ENCODE measurements at places on chromosomes 16 and 17.

GRCh38 chr17:62321451-62321850 is 58.9 kb upstream of the EFCAB3 start:
- DNase-seq, result peak; percentile 25

DNA sequence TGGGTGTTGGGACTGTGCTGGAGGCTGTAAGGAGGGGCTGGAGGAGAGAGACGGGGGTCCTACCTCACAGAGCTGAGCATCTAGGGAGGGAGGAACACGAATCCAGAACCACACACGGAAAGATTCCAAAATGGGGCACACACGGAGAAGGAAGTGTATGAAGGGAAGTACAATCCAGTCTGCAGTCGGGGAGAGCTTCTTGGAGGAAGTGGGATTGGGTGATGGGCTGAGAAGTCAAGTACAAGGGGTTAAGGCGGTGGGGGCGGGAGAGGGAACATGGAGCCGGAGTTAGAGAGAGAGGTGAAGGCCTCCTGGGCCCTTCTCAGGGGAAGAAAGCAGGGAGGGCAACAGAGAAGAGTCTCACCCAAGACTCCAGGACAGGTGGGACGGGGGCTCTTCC is 107.5 kb upstream of the CREBBP start:
- DNase-seq, result no peak

- DNase-seq, result no peak
Measured at GRCh38 chr17:27810211-27810901, 10.0 kb upstream of the NOS2 start.

DNA sequence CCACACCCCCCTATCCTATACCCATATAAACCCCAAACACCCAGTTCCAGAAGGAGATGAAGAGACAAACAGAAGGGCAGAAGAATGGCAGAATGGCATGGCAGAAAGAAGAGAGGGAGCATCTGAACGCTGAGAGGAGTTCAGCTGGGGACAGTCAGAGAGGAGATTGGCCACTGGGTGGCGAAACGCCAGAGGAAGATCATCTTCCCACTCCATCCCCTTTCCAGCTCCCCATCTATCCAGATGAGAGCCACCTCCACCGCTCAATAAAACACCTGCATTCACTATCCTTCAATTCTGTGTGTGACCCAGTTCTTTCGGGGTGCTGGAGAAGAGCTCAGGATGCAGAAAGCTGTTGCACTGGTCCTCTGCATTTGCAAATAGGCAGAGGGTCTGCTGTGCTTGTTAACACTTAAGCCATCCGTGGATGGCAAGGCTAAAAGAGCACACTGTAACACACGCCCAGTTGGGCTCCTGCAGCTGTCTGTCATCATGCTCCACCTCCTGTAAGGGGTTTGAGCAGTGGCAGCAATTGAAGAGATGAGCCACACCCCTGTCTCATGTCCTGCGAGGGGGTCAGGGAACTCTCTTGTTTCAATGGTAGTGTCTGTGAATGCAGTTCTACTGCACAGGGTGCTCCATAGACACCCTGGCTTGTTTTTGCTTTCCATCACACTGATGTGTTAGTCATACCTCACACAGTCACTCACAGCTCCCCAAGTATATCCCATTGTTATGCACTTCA is 1034.8 kb upstream of the RBFOX1 start:
- DNase-seq, result no peak

DNA sequence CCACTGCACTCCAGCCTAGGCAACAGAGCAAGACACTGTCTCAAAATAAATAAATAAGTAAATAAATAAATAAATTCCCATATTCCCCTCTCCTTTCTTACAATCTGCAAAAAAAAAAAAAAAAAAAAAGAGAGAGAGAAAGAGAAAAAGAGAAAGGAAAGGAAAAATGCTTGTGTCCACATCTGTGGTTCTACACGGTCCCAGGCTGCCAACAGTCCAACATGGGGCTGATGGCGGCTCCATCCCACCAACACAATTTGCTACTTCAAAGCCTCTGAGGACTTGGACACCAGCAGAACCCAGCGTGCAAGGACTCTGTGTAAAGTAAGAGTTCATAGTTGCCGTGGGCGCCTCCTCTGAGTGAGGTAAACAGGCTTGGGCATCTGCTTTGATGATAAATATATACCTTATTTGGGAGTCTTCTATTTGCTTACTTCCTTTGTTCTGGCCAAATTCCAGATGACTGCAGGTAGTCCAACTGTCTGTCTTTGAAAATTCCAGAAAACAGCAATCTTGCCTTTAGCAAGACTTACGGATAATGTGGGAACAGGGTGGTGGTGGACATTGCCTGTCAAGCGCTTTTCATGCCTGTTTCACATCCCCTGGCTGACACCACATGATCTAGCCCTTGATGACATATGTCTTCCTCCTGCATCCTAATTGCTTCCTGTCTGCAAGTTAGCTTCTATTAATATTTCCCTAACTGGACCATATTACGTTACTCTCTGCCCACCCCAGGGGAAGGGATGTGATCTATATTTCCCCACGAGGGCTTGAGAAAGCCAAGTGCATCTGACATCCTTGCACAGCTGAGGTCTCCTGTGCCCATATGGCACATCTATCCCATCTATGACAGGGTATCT is 10.1 kb downstream of the LITAF start:
- no peak for DNase-seq

DNA sequence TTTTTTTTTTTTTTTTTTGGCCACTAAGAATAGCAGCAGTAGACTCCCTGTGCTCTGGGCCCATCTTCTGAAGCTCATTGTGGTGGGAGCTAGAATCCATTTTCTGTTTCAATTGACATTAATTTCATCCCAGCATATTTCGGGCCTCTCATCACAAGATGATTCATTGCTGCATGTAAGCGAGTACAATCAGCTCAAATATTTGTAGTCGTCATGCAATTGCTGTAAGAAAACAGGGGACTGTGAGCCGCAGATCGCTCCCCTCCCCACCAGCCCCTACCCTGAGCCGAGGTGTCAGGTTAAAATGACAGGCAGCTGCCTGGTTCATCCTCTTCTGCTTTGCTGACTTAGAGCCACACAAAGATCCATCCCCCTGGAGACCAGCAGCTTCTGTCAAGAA is 358.8 kb upstream of the CDH5 start:
- peak; percentile 87 for DNase-seq

- peak; percentile 56 for DNase-seq
Measured at GRCh38 chr17:8365143-8365542, 11.4 kb downstream of the KRABD2 start.

DNA sequence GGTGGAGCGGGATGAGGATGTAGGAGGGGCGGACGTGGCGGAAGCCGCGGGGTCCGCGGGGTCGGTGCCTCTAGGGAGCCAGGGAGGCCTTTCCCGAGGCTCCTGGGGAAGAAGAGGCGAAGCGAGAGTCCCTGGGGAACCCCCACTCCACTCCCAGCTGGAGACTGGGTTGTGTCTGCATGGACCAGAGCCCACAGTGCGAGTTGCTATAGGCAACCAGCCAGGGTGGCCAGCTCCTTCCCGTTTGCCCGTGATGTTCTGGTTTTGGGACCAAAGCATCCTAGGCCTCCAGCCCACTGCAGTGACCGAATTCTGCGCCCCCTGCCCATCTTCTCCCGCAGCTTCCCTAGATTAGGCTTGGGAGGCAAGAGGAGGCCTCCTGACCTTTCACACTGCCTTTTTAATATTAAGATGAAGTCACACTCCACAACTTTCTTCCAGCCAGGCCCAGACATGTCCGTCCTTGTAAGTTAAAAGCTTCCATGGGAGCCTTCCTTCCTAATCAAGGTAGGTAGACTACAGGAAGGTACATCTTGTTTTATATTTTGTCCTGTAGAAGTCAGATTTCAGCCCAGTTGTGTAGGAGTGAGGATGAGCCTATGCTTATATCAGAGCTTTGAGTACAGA is 469 bp downstream of the AMZ2 start:
- peak; percentile 72 for DNase-seq

GRCh38 chr17:77555121-77555591 is 403.3 kb upstream of the TNRC6C start:
- no peak for DNase-seq

DNA sequence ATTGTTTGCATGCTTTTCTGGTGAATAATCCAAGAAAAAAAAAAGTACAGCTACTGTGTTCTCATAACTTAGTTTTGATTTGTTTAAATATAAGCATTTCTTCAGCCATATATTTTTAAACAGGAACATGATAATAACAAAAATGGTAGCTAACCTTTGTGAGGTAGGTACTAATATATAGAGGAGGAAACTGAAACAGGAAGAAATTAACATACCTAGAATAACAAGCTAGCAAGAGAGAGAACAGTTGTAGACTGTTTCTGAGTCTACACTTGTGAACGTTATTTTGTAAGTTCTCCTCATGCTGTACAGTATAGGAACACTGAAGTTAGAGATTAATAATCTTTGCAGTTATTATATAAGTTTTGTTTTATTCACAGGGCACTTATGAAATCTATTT is 49.3 kb downstream of the NSRP1 start:
- no peak for DNase-seq

- no peak for DNase-seq
Measured at GRCh38 chr16:77919761-77920415, 102.5 kb upstream of the CLEC3A start.

GRCh38 chr16:51763072-51763661 is 612.1 kb upstream of the SALL1 start:
- DNase-seq, result no peak

GRCh38 chr16:53846971-53847370 is 143.0 kb downstream of the FTO start:
- no peak for DNase-seq

GRCh38 chr16:68790130-68790761 is 53.1 kb upstream of the TANGO6 start:
- DNase-seq, result peak; percentile 80
